GM12864 (cell line): ENCODE measurements at places on chromosomes 7 and 10.

GRCh38 chr10:123506455-123506854 lies 159.7 kb upstream of the GPR26 start:
- no peak for DNase-seq

DNA sequence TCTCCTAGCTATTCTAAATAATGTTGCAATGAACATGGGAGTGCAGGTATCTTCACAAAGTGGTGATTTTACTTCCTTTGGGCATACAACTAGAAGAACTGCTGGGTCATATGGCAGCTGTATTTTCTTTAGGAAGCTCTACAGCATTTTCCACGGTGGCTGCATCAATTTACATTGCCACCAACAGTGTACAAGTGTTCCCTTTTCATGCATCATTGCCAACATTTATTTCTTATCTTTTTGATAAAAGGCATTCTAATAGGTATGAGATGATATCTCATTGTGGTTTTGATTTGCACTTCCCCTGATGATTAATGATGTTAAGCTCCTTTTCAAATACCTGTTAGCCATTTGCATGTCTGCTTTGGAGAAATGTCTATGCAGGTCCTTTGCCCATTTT lies 52.6 kb downstream of the NT5C2 start:
- no peak for DNase-seq

GRCh38 chr10:43961523-43962345 lies 313.1 kb upstream of the ZNF32 start:
- DNase-seq: no peak

DNA sequence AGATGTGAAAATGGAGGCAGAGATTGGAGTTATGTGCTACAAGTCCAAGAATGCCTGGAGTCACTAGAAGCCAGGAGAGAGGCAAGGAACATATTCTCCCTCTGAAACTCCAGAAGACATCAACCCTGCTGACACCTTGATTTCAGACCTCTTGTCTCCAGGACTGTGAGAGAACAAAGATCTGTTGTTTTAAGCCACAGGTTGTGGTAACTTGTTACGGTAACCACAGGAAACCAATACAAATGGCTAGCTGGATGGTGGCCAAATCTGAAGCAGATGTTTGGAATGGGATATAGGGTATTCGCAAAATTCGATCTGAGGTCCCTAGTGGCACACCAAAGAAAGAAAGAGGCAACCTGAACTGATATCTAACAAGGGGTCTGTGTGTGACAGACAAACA lies 129.0 kb downstream of the HERPUD2 start:
- no peak for DNase-seq

DNA sequence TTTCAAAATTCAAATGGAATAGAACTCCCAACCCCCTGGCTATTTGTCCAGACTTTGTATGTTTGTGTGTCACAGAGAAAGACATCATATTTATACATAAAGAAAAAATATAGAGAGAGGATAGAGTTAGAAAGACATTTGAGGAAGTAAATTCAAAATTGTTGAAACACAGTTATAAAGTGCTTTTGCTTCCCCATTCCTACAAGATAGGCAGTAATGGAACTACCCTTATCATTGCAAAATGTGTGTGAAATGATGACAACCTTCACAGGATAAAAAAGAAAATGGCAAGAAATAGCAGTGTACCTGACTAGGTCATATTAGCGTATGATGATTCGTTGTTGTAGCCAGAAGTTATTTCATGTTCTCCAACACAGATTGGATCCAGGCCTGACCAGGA lies 63.1 kb downstream of the FZD1 start:
- no peak for DNase-seq

DNA sequence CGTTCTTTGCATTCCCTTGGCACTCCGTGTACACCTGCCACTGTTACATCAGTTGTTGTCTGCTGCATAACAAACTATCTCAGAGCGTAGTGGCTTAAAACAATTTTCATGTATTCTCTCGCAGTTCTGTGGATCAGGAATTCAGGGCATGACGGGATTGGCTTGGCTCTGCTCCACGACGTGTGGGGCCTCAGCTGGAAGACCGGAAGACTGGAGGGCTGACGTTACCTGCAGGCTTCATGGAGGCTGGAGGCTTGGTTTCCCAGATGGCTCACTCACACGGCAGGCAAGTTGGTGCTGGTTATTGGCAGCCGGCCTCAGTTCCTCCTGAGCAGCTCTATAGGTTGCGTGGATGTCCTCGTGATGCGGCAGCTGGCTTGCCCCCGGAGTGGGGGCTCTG lies 25.5 kb downstream of the NYAP1 start:
- DNase-seq: no peak
